ENCODE measurements at places on chromosomes 6 and 20.

- no peak for DNase-seq
Observed at GRCh38 chr6:84123186-84123585, 89.6 kb downstream of the MRAP2 start.

- no peak for DNase-seq
Observed at GRCh38 chr6:133697666-133698065, 191.2 kb upstream of the TCF21 start.

- DNase-seq = no peak
Observed at GRCh38 chr6:19312241-19312978, 524.8 kb upstream of the ID4 start.

GRCh38 chr6:118444796-118445195, 103.3 kb upstream of the PLN start:
- DNase-seq = no peak

GRCh38 chr6:3290931-3291211, 32.1 kb downstream of the PSMG4 start:
- no peak for DNase-seq

GRCh38 chr20:12775041-12775440, 233.7 kb upstream of the SPTLC3 start:
- DNase-seq = no peak

GRCh38 chr6:25222006-25222678, 57.0 kb upstream of the CARMIL1 start:
- DNase-seq = no peak

DNA sequence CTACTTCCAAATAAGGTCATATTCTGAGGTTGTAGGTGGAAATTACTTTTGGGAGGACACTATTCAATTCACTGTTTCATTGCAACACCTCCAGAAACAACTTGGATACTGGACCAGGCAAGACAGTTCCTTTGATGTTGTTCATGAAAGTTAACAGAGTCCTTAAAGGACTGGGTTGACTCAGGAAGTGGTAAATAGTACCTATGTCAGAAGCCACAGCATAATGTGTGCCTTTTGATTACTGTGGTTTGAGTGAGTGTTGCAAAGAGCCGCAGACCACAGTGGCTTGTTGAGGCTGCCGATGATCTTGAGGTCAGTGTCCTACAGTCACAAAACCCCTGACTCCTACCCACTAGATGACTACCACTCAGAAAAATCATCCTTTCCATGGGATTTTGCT, 10.9 kb downstream of the IL20RA start:
- peak; percentile 13 for DNase-seq

GRCh38 chr6:56193846-56194245, 53.5 kb downstream of the COL21A1 start:
- DNase-seq = no peak

DNA sequence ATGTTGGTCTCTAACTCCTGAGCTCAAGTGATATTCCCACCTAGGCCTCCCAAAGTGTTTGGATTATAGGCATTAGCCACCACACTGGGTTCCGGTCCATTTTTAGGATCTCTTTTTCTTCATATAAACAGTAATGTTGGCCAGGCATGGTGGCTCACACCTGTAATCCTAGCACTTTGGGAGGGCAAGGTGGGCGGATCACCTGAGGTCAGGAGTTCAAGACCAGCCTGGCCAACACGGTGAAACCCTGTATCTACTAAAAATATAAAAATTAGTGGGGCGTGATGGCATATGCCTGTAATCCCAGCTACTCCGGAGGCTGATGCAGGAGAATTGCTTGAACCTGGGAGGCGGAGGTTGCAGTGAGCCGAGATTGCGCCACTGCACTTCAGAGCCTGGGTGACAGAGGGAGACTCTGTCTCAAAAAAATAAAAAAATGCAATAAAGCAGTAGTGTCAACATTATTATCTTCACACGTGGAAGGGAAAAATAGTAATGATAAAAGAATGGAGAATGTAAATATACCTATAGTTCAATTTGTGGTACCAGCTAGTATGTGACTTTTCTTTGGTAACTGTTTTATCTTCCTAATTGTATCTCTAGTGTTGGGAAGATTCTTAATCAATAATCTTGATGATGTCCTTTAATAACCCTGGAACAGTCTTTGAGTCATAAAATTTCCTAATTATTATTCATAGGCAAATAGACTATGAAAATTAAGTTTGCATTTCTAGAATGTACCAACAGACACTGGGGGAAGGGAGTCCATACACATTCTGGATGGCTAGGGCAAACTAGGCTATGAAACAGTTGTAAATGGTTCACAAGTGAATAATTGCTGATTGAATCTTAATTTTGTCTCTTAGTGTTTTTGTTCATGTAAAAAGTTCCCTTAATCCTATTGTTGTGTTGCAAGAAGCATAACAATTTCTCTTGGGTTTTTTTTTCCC, 3.6 kb downstream of the PARD6B start:
- DNase-seq = no peak

- DNase-seq = no peak
Observed at GRCh38 chr6:65117817-65118409, 589.1 kb downstream of the EYS start.

DNA sequence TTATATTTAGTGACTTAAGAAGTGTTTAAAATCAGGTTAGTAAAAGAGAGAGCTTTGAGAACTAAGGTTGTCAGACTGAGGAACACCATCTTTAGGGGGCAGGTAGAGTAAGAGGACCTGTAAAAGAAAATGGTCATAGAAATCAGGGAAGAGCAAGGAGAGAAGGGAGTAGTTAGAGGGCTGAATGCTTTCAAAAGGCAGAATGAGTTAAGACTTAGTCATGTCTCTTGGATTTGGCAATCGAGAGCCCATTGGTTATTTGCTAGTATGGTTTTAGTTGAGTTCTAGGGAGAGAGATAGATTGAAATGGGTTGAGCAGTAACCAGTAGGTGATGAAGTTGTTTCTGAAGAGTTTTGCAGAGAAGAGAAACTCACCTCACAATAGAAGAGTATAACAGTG, 51.1 kb downstream of the RALGAPB start:
- no peak for DNase-seq

GRCh38 chr6:32118782-32119628, 9.0 kb downstream of the ATF6B start:
- peak; percentile 41 for DNase-seq

DNA sequence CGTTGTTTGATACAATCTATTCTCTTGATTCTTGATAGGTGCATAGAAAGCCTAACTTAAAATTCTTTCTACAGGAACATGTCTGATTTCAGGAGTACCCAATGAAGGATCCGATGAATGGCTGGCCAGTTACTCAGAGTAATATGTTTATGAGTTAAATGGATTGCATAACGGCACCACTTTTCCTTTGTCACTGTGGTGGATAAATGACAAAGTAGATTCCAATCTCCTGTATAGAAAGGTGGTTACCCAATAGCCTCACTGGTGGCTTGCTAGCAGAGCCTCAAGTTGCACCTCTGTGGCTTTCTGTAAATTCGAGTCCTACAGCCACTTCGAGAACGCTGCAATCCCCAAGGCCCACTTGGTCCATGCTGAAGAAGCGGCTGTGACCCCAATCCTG, 28.4 kb downstream of the LHFPL5 start:
- no peak for DNase-seq

DNA sequence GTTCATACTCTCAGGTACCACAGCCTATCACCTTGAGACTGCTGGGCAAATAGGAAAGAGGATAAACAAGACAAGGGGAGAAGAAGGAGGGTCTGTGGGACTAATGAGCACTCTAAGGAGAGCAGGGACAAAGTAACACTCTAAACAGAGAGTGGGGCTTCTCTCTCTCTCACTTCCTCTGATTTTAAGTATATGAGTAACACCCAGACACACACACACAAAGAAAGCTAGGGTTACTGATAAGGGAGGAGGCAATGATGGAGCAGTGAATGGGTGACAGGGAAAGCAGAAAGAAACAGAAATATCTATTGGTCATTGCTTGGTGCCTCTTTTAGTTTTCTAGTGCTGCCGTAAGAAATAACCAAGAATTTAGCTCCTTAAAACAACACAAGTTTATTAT, 96.2 kb upstream of the RNF217 start:
- DNase-seq = no peak

GRCh38 chr6:143929975-143930374, 65.7 kb downstream of the ZC2HC1B start:
- DNase-seq = no peak

GRCh38 chr20:59837623-59838394, 95.6 kb downstream of the SYCP2 start:
- DNase-seq = no peak

DNA sequence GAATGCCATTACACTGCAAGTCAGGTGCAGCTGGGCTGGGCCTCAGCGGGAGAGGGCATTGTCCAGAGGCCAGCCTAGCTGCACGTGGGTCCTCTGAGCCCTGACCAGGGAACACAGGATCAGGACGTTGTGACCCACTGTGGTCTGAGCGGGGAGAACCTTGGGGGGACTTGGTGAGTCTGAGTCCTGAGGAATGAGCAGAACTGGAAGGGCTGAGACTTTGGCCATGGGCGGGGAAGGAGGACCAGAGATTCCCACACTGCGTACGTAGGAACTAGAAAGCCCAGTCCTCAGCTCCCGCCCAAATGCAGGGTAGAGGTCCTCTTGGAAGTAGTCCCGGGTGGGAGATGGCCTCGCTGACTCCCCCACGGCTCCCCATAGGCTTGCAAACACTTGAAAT, 42.5 kb downstream of the GABRR2 start:
- DNase-seq = no peak

- no peak for DNase-seq
Observed at GRCh38 chr6:41597246-41598000, 40.8 kb upstream of the MDFI start.

DNA sequence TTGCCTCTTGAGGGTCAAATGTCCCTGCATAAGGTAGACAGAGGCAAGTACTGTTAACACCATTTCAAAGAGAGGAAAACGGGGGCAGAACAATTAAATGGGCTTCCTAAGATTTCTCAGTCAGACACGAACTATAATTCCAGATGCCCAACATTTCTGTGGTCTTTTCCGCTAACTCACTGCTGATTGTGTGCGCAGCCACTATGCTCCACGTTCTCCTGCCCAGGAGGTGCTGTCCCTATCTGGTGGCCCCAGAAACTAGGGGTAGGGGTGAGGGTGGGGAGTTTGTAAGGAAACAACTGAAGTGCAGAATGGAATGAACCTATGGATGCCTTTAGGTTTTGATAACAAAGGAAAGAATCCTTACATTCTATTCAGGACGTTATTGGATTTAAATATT, 86.1 kb upstream of the BACH2 start:
- no peak for DNase-seq

GRCh38 chr6:75103431-75103830, 102.4 kb downstream of the COL12A1 start:
- DNase-seq = no peak

DNA sequence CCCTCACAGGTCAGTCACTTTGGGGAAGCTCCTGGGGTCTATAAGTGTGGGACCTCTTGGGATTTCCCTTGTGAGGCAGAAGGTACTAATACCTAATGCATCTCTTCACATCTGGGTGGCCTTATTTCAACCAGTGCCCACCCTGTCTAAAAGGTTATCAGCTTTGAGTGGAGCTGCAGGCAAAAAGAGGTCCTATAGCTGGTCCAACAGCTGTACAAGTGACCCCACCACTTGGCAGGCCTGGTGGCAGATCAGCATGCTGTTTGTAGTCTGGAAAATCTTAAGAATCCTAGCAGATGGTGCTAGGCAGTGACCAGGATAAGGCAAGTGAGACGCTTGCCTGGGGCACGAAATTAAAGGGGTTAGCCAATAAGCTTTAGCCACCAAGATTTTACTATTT, 51.6 kb upstream of the GTSF1L start:
- no peak for DNase-seq

Data from stimulated activated CD8-positive, alpha-beta memory T cell treated with anti-CD3 and anti-CD28 coated beads, Interleukin-4, amount 100 ng/mL, for 1 hour (primary cell).